ENCODE measurements at places on chromosomes 13 and 19.

DNA sequence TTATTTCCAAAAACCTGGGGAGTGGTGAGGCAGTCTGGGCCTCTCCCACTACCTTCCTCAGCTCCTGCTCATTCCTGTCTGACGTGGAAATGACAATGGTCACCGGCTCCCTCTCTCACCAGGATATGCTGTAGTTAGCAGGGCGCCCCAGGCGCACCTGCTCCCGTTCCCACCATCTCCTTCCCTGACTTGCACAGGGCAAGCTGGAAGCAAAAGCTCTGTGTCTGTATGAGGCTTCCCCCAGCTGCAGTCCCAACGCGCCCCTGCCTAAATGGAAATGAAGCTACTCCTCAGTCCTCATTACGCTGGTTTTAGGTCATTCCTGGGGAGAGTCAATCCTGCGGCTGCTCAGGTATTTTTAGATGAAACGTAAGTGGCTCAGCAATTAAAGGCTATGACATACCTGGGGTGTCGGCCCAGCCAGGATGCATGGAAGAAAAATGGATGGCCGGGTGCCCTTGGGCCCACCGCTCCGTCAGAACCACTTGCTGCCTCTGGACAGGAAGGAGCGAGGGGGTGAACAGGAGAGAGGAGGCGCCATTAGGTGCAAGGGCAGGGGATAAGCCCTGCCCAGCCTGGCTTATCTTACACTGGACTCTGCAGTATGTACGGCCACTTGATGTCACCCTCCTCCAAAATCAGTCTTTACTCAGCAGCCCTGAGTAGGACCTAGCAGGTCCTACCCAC, 32.4 kb downstream of the DHRS12 start:
- no peak for DNase-seq

DNA sequence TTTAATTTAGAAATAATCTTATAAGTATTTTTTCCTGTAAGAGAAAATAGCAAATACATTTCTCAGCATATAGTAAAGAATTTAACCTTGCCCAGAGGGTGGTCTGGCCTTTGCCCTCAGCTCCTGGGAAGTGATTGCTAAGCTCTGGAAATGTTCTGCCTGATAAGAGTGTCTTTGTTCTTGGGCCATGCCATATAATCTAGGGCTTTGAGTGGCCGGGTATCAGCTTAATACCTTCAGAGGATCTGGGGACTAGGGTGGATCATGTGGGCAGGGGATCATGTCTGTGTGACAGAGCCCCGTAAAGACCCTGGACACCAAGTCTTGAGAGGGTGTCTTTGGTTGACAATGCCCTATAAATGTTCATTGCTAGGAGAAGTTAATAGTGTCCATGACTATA, 1032.4 kb upstream of the MIR17HG start:
- DNase-seq, result no peak

GRCh38 chr19:5545984-5546383, 21.8 kb downstream of the TINCR start:
- DNase-seq, result no peak

GRCh38 chr13:110506859-110507566, 54.5 kb downstream of the RAB20 start:
- DNase-seq, result no peak

GRCh38 chr19:1173159-1173844, 766 bp downstream of the SBNO2 start:
- no peak for DNase-seq

Measured in NCI-H2107 (cell line).